COR-L47 (cell line): ENCODE measurements at places on chromosomes 7 and 10.

GRCh38 chr7:47758546-47758945 is 176.6 kb upstream of the TNS3 start:
- no peak for DNase-seq

DNA sequence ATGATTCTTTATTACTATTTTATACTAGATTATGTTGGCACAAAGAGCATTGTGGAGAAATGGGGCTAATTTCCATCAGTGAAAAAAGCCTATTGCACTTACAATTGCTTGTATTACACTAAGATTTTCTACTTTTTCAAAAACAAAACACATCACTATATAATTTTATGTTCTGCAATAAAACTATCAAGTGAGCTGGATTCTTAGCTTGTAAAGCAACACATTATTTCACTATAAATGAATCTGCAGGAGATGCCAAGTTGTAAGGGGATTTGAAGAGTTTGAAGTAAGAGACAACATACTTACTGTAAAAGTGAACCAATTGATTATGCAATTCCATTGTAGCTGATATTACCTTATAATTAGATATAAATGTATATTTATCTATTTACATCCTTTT is 333.3 kb upstream of the SEMA3D start:
- no peak for DNase-seq

DNA sequence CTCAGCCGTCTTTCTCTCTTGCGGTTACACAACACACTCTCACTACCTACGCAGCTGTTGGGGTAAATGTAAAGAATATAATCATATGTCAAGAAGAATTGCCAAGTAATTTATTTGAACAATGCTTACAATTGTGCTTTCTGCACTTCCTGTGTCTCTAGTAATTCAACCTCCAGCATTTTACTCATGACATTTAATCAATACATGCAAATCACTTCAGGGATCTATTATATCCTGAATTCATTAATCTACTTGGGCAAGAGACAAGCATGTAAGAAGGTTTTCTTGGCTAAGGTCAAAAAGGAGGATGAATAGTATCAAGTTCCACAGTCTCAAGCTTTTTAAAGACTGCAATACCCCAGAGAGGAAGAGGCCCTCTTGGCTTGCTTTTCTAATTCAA is 562.9 kb upstream of the ADARB2 start:
- no peak for DNase-seq

GRCh38 chr7:65988084-65988483 is 6.1 kb upstream of the GUSB start:
- no peak for DNase-seq
